ENCODE measurements at places on chromosomes 13 and 19.

DNA sequence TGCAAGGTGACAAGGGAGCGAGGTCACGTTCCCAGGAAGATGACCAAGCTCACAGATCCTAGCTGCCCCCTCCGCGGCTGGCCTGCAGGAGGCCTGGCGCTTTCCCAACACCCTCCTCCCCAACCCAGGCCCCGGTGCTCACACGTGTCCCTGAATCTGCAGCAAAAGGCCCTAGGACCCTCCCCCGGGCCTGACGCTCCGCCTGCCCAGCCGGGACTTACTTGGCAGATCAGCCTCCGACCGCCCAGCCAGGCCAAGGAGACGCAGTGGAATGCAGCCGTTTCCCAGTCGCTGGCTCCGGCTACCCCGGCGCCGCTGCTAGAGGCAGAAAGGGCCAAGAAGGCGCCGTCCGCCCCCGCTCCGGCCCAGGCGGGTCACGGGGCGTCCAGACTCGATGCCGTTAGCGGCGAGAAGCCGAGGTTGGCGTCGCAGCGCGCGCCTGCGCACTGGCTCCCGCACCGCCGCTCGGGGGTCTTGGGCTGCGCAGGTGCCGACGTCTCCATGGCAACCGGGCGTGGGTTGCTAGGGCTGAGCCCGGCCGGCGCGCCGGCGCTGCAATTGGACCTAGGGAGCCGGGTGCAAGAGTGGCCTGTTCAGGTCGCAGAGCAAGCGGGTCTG, at the start of gene PNMA8A:
Gene PNMA8A (minus strand): TSS at position 448 of the 618 bp plus-strand sequence. CDS start 528 bp downstream, outside the sequence.
- peak; percentile 90 for DNase-seq

- DNase-seq, result no peak
These were observed 34.8 kb downstream of the DGKH start for GRCh38 chr13:42083138-42083770.

DNA sequence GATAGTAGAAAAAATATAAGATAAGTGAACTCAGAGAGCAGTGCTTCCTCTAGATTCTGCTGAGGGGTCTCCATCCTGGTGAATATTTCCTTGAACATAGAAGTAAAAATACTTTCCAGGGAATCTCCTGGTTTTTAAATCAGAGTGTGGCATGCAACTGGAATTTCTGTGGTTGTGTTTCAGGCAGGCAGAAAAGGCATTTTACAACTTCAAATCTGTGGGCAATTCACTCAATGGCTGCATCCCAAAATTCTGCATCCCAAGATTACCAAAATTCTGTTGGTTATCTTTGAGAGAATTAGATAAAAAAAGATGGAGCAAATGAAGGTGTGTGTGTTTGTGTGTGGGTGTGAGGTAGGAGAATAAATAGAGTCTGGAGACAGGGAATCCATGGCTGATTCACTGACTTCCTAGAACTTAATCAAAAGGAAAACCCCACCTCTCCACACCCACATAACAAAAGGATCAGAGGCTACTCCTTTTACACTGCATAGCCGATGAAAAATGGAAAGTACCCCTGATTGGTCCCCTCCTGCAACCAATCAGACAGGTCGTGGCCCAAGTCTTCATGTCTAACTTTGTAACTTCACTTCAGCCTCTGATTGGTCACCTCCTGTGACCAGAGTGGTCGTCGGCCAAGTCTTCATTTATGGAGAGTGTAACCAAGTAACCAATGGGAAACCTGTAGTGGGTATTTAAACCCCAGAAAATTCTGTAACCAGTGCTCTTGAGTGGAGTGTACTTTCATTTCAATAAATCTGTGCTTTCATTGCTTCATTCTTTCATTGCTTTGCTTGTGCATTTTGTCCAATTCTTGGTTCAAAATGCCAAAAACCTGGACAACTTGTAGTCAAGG, 112.8 kb downstream of the DLEU7 start:
- peak; percentile 53 for DNase-seq

- DNase-seq, result peak; percentile 51
These were observed 512 bp downstream of the RPS19 start for GRCh38 chr19:41860419-41861115.

DNA sequence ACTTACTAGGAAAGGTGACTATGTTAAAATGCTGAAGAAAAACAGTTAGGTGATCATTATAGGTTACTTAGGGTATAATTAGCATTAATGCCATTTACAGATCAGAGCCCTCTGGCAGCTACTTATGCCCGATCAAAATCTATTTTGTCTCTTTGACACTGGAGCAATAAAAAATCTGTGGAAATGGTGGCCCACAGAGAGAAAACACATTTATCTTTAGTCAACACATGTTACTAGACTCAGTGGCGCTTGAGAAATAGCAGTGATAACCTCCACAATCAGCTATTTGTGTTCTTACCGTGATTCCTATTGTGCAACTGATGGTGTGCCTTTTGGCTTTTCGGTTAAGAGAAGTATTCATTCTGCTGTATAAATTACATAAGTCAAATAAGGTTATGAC, 1519.6 kb downstream of the PCDH9 start:
- DNase-seq, result no peak

GRCh38 chr19:18894254-18895037, 1.5 kb downstream of the CERS1 start:
- peak; percentile 81 for DNase-seq

- DNase-seq, result no peak
These were observed 1462.4 kb downstream of the EFNB2 start for GRCh38 chr13:105073041-105073440.

GRCh38 chr19:917323-918151, at the start of gene KISS1R:
TSS of gene KISS1R (plus strand) at chr19:917333. CDS start at chr19:917503, 170 bp downstream.
- peak; percentile 46 for DNase-seq

- DNase-seq, result no peak
These were observed 8.7 kb upstream of the ZNF492 start for GRCh38 chr19:22625266-22626035.

- no peak for DNase-seq
These were observed 1193.5 kb downstream of the PCDH9 start for GRCh38 chr13:66036636-66037035.

- DNase-seq, result peak; percentile 91
These were observed 379.9 kb downstream of the LIG4 start for GRCh38 chr13:107835339-107836018.

DNA sequence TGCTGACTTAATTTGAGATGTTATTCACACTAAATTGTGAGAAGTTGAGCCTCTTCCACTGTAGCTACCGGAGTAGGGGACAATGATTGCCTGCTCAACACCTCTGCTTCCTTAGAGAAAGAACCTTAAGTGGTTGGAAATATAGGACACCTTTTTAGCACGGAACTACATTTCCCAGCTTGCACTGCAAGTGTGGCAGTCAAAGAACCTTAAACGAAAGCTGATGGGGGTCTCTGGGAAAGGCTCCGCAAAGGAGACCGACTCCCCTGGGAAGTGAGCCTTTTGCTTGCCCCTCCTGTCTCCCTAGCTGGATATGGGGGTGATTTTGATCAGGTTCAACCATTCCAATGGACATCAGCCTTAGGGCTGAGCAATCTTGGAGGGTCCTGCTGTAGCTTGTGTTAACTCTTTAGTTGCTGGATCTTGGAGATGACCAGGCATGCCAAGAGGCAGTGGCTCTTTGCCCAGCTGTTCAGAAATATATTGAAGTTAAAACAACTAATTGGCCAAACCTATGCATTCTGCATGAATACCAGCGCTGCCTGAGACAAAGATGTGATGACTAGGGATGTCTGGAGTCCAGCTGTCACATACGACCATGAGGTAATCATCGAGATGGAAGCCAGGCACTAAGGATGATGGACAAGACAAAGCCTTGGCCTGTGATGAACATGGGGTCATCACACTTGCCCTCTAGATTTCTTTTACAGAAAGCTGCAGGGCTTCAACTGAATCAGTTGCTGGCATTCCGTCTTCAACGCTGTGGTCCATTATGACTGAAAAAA, 286.5 kb downstream of the FOXO1 start:
- DNase-seq, result no peak

- DNase-seq, result no peak
These were observed 9.5 kb upstream of the TLE5 start for GRCh38 chr19:3071768-3072167.

- DNase-seq, result no peak
These were observed 464.6 kb downstream of the PCDH9 start for GRCh38 chr13:66765559-66765958.
